Esophagus mucosa (tissue), 1 donor: ENCODE measurements at places on chromosomes 16 and 17.

- no peak for ATAC-seq
These were observed 397.4 kb downstream of the NPIPA8 start for GRCh38 chr16:17939122-17939536.

DNA sequence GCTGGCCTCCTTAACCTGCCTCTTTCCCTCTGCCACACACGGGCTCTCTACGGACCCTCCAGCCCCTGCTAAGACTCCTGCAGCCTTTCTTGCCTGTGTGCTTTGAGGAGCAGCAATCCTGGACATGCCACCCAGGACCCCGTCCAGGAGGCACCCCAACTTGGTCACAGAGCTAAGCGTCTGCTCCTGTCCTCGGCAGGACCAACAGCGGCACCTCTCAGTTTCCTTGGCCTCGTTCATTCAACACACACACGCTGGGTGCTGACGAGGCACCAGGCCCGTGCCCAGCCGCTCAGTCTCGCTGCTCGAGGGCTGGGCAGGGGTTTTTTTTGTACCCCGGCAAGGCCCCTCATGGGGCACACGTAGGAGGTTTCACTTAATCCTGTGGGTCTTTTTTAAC is 15.2 kb downstream of the RPH3AL start:
- no peak for ATAC-seq

DNA sequence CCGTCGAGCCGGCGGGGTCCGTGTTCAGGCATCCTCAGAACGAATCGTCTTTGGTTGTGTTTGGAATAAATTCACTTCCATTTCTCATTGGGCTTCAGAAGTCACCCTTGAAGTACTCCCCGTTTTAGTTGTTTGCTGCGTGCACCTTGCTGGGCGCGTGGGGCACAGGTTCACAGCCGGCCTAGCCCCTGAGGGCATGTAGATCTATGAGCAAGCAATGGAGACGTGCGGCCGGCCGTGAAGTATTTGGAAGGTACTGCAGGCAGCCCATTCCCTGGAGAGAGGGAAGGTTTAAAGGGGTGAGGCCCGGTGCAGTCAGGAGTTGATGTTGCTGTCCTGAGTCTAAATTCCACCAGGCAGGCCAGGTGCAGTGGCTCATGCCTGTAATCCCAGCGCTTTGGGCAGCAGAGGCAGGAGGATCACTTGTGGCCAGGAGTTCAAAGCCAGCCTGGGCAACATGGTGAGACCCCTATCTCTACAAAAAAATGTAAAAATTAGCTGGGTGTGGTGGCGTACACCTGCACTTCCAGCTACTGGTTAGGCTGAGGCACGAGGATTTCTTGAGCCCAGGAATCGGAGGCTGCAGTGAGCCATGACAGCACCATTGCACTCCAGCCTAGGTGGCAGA is 714 bp downstream of the ACSF3 start:
- peak; percentile 47 for ATAC-seq

DNA sequence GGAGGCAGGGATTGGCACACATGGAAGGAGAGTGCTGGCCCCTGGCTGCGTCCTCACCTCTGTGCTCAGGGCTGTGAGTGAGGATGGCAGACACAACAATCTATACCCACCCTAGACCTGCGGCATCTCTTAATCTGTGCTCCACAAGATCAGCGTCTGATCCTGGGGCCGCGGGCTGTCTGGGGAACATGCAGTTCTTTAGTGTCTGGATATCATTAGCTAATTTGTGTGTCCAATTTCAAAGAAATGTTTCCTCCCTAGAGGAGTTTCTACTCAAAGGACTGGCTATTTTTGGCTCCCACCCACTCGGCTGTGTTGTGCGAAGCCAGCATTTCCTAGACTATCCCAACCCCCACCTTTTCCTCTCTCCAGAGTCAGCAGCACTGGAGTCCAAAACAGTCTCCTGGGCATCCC is 93.8 kb downstream of the GRIN2A start:
- ATAC-seq = no peak

DNA sequence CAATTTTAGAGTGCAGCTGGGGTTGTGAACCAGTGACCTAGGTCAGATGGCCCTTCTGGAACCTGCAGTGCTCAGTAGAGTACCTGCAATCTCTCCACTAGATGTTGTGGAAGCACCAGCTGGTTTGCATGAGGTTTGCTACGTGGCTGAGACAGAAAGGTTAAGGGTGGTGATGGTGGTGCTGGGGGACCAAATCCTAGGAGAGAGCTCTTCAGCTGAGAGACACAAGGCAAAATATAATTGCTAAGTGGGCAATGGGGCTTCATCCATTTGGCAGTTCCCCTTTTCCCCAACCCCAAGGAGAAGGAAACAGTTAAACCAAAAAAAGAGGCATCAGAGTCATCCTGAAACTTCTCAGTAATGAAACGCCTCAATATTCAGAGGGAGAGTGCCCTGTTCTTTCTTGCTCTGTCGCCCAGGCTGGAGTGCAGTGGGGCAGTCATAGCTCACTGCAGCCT is 13.9 kb downstream of the ITPRIPL2 start:
- no peak for ATAC-seq

DNA sequence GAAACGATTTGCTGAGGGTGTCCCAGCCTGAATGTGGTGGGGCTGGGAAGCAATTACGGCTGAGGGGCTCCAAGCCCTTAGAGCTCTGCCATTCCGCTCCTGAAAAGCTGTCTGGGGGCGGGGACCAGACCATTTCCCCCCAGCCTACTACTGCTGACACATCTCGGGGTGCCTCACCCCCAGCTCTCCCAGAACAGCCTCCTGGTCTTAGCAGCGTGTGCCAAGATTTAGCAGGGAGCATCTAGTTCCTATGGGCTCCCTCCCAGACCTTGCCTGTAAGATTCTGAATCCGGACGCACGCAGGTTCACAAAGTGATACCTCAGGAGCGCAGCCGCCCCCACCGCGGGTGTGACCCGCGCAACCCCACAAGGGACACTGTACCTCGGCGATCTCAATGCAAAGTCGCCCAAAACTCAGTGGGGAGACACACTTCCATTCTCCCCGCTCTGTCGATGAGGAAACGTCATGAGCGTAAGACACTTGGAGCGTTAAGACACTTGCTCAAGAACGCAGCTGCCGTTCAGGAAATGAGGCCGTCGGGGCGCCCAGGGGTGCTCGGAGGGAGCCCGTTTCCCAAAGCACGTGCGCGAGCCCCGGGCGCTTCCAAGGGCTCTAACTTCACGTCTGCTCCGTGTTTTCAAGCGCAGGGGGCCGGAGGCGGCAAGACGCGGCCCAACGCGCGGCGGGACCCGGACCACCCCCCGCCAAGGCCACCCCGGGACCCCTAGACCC is 629 bp downstream of the GEMIN4 start:
- peak; percentile 53 for ATAC-seq

GRCh38 chr17:61412860-61413660 is 13.4 kb downstream of the TBX2 start:
- ATAC-seq = no peak

GRCh38 chr17:41618341-41619035 is 5.9 kb downstream of the KRT17 start:
- peak; percentile 26 for ATAC-seq
